ENCODE measurements at places on chromosomes 12 and 14.

DNA sequence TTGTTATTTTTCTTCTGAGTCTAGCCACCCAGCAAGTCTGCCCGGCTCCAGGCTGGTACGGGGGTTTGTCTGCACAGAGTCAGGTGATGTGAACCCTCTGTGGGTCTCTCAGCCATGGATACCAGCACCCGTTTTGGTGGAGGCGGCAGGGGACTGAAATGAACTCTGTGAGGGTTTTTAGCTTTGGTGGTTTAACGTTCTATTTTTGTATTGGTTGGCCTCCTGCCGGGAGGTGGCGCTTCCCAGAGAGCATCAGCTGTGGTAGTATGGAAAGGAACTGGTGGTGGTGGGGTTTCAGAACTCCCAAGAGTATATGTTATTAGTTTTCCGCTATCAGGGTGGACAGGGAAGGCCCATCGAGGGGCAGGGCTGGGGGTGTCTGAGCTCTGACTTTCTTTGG, 5.3 kb upstream of the SERPINA4 start:
- no peak for DNase-seq

- no peak for DNase-seq
Observed at GRCh38 chr12:10716704-10717315, 6.3 kb downstream of the YBX3 start.

- DNase-seq = no peak
Observed at GRCh38 chr12:48022676-48023385, 18.6 kb upstream of the COL2A1 start.

DNA sequence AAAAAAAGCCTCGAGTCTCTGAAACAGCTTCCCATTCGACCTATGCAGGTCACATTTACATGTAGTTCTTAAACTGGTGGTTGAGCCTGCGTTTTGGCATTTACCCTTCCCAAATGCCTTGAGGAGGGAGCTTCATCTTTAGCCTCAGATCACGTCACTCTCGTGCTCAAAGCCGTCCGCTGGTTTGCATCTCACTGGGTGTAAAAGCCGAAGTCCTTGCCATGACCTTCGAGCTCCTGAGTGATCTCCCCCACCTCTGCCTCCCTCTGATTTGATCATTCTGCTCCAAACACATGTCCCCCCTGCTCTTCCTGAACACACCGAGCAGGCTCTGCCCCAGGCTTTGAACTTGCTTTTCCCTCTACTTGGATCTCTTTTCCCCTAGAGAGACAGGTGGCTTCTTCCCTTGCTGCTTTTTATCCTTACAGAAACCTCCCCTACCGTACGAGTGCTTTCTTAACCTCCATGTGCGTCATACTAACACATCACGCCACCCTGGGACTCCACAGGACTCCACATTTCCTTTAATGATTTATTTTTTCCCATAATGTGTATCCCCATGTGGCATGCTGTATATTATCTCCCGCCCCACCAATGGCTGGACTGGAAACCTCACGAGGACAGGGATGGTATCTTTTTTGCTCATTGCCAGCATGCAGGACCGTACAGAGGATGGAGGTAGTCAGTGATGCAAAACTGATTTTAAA, 610.7 kb downstream of the VRK1 start:
- DNase-seq = no peak

GRCh38 chr12:77387671-77388070, 322.3 kb upstream of the E2F7 start:
- no peak for DNase-seq

GRCh38 chr12:3538466-3539030, 47.5 kb downstream of the PRMT8 start:
- no peak for DNase-seq

- no peak for DNase-seq
Observed at GRCh38 chr14:75904311-75904710, 77.5 kb downstream of the TGFB3 start.

GRCh38 chr14:70359076-70359424, 433 bp downstream of the COX16 start:
- DNase-seq = peak; percentile 3

GRCh38 chr14:74501135-74501614, 7.6 kb downstream of the ISCA2 start:
- DNase-seq = no peak

- DNase-seq = no peak
Observed at GRCh38 chr12:123576611-123577010, 7.7 kb upstream of the TMED2 start.

DNA sequence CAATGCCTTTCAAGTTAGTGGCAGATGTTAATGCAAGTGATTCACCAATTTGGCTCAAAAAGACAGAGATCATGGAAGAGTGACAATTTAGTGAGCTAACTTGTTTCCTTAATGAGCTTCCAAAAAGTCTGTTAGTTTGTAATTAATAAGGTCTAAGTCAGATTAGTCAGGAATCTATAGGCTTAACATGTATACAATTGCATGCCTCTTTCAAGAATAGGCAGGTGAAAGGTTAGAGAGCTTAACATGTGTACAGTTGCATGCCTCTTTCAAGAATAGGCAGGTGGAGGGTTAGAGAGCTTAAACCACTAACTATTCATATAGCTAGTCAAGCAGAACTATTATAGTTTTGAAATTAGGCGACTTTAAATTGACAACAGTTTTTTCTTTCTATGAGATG, 663.8 kb downstream of the C12orf50 start:
- DNase-seq = no peak

DNA sequence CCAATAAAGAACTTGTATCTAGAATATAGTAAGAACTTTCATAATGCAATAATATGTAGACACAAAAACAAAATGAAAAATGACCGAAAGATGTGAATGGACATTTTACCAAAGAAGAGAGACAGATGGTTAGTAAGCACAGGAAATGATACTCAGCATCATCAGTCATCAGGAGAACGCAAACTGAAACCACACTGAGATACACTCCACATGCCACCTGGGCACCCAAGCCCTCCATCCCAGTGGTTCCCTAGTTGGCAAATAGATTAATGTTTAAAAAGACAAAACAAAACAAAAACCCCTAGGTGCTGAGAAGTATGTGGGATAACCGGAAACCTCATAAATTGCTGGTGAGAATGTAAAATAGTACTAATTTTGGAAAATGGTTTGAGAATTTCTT, 26.8 kb upstream of the VPS33A start:
- no peak for DNase-seq

DNA sequence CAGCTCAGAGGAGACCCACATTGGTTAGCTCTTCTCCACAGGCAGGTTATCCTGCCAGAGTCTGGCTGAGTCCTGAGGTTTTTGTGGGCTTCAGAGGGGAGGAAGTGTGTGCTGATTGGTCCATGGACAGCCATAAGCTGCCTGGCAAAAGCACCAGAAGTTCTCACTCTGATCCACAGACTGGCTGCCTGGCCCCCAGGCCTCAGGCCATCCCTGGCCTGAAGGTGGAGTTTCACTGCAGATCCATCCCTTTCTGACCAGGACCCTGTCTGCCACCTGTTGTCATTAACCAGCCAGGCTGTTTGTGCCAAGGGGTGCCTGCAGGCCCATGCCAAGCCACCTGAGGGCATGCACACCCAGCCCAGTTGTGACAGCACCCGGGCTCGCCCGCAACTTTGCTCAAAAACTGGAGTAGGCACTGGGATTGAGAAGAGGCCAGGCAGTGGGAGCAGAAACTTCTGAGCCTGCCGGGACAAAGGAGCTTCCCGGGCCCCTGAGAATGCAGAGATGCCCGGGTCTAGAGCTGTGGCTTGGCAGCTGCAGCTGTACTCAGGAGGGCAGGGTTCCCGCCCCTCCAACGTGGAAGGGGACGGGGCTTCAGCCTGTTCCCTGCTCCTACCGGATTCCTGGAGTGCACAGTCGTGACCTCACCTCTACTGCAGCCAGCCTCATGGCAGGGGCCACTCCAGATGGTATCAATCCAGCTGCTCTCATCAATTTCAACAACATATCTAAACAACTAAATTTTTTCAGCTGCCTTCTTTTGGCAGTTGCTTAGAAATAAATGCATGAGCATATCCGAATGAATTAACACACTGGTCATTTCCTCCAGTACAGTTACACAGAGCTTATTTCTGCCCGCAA, 1277.3 kb downstream of the SLC16A7 start:
- DNase-seq = no peak

DNA sequence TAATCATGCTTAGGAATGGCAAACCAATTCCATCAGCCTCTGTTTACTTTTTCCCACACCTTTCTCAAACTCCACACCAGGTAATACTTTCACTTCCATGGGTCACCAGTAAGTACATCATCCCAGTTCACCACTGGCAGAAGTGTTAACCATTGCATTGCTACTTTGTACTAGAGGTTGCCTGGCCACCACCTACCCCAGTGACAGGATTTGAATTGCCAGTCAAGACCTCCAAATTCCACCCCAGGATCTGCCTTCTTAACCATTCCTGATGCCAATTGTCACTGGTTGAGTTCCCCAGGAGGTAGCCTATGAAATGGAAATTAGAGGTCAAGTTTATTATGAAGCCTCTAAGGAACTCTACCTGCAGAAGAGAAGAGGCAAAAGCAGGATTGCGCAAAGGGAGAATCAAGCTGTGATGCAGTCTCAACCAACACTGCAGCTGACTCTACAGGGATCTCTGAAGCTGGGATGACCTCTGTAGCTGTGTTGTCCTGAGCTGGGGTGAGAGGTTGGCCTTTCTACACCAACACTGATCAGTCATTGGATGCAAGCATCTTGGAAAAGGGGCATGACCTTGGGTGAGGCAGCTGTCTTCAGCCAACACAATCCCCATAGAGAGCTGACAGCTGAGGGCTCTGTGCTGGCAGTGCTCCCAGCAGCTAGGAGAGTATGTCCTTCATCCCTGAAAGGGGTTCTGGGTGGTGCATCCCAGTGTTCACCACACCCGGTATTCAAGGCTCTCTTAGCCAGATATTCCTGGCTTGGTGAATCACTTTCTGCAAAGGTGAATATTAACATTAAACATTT, 37.0 kb upstream of the HMGA2 start:
- DNase-seq = no peak

GRCh38 chr14:64040044-64040443, 187.2 kb downstream of the SYNE2 start:
- DNase-seq = no peak

DNA sequence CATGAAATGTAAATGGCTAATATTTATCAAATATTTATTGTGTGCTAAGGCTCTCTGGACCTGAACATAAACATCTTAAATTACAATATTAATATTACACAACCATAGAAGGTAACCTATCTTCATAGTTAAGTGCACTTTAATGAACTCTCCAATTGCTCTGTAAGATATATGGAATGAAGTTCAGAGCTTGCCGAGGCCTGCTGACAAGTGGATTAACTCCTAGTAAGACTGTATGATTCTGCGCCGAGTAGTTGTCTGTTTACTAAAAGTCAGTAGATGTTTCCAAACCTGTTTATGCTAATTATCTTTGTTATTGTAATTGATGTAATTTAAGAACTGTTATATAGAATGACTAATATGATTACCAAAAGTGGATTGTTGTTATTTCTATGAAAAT, 77.2 kb downstream of the PTPRR start:
- no peak for DNase-seq

DNA sequence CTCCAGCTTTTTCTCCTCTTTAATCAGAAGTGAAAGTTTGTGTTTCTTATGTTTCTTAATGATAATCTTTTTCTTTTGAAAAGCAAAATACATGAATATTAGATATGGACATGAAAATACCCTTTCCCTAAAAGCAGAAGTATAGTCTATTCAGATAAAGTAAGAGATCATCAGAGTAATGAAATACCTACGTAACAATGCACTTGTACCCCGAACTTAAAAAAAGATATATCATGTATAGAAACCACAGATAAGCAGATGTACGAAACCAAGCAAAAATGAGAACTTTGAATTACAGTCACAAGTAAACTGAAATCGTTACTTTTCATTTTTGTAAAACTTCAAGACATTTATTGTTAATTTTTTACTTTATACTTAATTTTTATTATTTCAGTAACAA, 1.5 kb upstream of the GPR65 start:
- DNase-seq = no peak

DNA sequence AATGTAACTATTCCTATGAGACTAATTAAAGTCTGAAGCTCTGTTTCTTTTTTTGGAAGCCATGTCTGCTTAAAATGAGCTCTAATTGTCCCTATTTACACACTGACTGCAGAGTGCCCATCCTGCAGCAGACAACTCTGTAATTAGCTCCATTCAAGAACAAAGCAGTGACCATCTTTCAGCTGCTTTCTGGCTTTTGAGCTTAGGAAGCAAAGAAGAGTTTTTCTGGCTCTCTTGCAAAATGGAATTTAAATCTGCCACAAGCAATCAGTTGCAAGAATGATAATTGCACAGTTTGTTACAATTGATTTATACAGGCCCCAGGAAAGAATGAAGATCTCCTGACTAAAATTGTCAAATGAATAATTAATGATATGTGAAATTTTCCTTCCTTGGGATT, 83.4 kb downstream of the GAS2L3 start:
- no peak for DNase-seq

GRCh38 chr12:26130728-26131127, 5.9 kb upstream of the BHLHE41 start:
- no peak for DNase-seq

GRCh38 chr14:65069874-65070413, 32.4 kb downstream of the MAX start:
- no peak for DNase-seq

- no peak for DNase-seq
Observed at GRCh38 chr12:77189458-77189857, 124.1 kb upstream of the E2F7 start.

DNA sequence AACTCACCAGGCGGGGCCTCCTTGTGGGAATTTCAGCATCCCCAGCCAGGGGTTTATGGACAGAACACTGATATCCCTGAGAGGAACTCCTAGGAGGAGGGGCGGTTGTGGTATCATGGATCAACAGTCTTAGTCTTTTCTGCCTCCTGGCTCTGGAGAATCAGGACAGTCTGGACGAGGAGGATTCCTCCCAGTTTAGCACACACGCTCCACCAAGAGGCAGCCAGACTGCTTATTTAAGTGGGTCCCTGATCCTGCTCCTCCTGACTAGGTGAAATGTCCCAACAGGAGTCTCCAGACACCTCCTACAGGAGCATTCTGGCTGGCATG, 10.4 kb upstream of the ZNF705A start:
- no peak for DNase-seq

DNA sequence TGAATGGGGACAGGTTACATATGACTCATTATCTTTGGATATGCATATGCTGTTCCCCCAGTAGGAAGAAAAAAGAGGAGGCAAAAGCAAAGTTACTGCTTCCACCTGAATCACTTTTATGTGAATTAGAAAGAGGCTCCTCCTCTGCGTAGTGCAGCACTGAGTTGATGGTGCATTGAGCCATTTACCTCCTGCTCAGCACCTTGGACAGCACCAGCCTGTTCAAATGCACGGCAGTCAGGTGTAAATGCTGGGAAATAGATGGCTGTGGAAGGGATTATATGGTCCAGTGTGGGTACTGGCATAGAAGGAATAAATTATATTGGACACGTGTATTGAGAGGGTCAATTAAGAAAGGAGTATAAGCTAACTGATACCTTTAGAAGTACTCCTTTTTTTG, 541.9 kb upstream of the SEL1L start:
- no peak for DNase-seq
